Left lobe of liver (tissue), 2 donors: ENCODE measurements at places on chromosomes 12 and 14. TPM values are rescaled to one million over a fixed set of nuclear protein-coding genes. Genes with fewer than 3 reads are reported as not detected.

GRCh38 chr12:16344269-16344668, 3.2 kb upstream of the MGST1 start:
- no peak for DNase-seq

- DNase-seq, result no peak
Observed at GRCh38 chr12:62106547-62107185, 153.5 kb upstream of the USP15 start.

PTPRQ gene
- 0.30 TPM for total RNA-seq

CLEC4C gene
- total RNA-seq, result not detected

FAM90A1 gene
- not detected for total RNA-seq
